Progenitor cell of endocrine pancreas (in vitro differentiated cells): ENCODE measurements at places on chromosomes 13 and 19.

- no peak for DNase-seq
These were observed 23.0 kb downstream of the LAIR2 start for GRCh38 chr19:54525636-54526035.

- DNase-seq: peak; percentile 49
These were observed at the start of gene AXL for GRCh38 chr19:41218615-41219507. Gene AXL (plus strand): TSS chr19:41219223. CDS start chr19:41219393, 170 bp downstream.

- DNase-seq: no peak
These were observed 823 bp downstream of the DOCK6 start for GRCh38 chr19:11261431-11261970.

- DNase-seq: no peak
These were observed at the start of gene LGI4 for GRCh38 chr19:35134601-35135242. Gene LGI4 (minus strand): TSS chr19:35135059. CDS start chr19:35134680, 379 bp downstream.

DNA sequence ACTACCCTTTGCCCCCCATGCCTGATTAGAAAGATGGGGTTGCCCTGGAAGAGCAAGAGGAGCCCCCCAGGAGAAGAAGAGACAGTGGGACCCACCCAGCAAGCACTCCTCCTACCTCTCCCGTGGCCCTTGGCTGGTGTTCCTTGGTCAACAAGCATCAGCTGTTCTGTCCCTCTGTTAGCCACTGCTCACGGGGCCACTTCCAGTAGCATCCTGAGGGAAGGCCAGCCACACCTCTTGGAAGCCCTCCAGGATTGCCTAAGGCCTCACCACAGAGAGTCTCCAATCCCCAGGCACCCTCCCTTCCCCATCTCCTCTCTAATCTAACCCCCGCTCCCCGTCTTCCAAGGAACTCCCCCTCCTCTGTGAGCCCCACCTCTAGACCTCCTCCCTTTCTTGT is 15.1 kb upstream of the DPP9 start:
- no peak for DNase-seq

GRCh38 chr13:111245576-111246384 is 74.7 kb upstream of the TEX29 start:
- no peak for DNase-seq

- DNase-seq: no peak
These were observed 23.8 kb upstream of the C13orf42 start for GRCh38 chr13:51134763-51135365.

DNA sequence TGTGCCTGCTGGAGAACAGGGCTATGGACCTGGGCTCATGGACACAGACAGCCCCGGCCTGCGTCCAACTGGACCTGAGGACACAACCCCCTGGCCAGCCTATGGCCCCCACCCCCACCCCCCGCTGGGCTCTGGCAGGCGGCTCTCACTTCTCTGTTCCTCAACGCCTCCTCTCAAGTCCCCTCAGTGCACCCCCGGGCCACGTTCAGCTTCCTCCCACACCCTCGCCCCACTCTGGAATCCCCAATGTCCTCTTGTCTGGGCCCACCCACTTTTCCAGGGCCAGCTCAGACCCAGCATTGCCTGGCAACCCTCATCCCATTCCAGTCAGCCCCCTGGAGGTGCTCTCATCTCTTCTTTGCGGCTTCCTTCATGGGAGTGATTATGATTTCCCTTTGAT is 130.2 kb upstream of the SPACA7 start:
- DNase-seq: no peak

- no peak for DNase-seq
These were observed 358.9 kb upstream of the NBEA start for GRCh38 chr13:34583181-34583580.

GRCh38 chr19:42191855-42192254 is 25.6 kb downstream of the DEDD2 start:
- no peak for DNase-seq

DNA sequence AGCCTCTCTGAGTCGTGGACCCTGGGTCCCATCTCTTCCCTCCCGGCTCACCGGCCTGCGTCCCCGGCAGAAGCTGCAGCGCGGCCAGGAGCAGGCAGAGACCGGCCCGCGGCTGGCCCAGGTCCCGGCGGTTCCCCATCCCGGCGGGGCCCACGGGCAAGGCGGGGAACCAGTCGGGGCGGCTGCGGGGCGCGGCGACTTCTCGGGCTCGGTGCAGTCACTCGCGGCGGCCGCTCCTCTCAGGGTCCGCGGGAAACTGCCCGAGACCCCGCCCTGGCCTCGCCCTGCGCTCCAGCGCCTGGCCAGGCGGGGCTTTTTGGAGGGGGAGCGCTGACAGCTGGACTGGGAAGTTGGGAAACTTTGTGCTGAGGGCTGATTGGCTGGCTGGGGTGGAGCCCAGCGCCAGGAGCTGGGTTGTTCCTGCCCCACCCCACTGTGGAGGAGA is at the start of gene COL5A3:
Gene COL5A3, minus strand, starts transcription at position 258 of the 445 bp plus-strand sequence. Its CDS starts 119 bp downstream, at position 139.
- DNase-seq: no peak

DNA sequence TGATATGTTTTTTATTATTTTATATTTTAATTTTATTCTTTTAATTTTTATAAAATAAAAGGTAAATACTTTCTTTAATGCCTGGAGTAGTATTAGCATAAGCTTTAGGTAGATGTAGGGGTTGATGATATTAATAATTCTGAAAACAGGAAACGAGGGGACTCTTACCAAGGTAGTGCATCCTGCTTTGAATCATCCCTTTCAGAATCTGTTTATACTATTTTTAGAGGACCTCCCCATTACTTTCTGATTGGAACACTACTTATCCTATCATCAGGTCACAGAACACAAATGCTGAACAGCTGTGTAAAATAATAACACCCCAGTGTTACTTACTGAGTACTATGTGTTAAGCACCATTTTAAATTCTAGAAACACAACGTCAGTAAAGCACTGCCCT is 27.3 kb downstream of the COG6 start:
- DNase-seq: no peak

DNA sequence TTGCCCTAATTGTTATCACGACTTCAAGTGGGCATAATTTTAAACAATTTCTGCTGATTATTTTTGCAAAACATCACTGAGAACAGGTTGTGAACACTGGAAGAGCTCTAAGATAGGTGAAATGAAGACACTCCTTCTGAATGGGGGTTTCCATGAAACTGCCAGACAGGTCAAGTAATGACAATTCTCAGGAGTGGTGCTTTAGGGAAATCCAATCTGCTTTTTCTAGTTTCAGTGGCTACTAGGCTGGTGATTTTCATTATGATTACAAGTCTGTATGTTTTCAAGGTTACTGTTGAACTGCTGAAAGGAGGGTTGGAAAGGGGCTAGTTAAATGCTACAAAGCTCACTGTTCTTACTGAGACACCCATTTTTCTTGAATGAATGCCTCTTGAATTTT is 1724.2 kb downstream of the PCDH9 start:
- DNase-seq: no peak

DNA sequence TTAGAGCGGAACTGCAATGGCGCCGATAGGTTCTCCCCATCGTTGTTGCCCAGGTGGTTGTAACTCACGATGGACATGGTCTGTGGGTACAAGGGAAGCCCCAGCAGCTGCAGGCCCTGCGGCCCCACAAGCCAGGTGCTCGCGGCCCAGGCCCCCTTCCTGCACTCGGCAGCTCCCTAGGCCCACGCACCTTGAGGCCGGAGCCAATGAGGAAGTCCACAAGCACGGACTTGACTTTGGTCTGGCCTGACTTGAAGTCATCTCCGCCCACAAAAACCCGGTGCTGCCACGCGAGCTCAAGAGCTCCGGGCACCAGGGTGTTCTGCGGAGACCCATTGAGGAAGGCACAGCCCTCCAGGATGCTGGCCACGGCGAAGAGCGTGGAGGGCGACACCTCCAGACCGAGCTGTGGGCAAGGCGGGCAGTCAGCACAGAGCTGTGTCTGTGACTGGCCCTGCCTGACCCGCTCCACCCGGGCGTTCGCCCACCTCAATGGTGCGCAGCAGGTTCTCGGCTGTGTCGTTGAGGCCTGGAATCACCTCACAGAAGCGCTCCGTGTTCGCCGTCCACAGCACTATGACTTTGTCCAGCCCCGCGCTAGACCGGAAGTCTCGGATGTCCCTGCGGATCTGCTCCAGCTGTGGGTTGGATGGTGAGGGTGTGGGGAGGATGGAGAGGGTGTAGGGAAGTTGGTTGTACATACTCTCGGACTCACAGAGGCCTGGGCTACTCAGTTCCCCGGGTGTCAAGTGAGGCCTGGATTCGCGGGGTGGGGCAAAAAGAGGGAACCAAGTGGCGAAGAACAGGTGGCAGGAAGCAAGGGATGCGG is 1.9 kb downstream of the ISYNA1 start:
- no peak for DNase-seq

- DNase-seq: no peak
These were observed 238.5 kb upstream of the STARD13 start for GRCh38 chr13:33524086-33524485.

DNA sequence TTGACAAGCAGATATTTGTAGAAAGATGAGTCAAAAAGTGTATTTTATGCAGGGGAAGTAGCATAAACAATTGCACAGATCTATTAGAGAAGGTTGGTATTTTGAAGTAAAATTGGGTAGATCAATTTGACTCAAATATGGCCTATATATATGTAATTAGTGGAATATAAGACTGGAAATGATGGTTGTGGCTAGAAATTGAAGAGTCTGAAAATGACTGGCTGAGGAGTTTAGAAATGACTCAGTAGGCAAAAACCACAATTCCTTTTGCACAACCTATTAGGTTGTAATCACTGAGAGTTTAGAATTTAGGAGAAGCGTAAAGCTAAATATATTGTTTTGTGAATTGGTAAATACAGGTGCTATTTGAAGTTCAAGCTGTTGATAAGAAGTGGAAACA is 622.6 kb upstream of the PCDH20 start:
- DNase-seq: no peak

- DNase-seq: no peak
These were observed 11.1 kb downstream of the LMO7 start for GRCh38 chr13:75647126-75647784.

DNA sequence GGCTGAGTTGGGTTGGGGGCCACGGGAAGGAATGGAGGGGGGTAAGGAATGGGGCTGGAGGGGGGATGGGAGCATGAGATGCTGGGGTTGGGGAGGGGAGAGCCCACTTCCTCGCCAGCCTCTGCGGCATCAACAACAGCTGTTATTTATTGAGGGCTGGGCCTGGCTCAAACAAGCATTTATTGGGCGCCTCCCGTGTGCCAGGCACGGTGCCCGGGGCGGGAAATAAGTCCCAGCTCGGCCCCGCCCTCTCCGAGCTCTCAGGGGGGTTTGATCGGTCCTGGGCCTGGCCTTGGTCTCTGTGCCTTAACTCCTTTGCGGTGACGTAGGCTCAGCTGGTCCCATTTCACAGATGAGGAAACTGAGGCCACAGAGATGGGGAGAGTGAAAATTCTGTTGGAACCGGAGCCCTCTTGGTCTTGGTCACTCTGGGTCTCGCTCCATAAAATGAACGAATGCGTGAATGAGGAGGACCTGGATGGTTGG is 919 bp upstream of the ADAMTS10 start:
- no peak for DNase-seq

- no peak for DNase-seq
These were observed 193.8 kb downstream of the KATNAL1 start for GRCh38 chr13:30113551-30113950.

DNA sequence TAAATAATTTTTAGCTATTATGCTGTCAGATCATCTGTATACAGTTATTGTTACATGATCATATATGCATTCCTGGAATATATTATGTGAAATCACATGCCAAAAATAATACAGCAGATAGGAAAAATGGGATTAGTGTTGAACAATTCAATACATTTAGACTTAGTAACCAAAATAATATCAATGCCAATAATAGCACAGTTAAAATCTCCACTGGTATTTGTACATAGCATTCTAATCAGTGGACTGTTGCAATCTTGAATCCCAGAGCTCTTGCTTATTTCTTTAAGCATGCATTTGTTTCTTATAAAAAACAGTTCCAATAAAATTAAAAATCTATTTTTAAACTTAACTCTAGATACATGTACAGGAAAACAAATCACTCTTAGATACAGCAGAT is 2772.2 kb downstream of the PCDH9 start:
- no peak for DNase-seq

DNA sequence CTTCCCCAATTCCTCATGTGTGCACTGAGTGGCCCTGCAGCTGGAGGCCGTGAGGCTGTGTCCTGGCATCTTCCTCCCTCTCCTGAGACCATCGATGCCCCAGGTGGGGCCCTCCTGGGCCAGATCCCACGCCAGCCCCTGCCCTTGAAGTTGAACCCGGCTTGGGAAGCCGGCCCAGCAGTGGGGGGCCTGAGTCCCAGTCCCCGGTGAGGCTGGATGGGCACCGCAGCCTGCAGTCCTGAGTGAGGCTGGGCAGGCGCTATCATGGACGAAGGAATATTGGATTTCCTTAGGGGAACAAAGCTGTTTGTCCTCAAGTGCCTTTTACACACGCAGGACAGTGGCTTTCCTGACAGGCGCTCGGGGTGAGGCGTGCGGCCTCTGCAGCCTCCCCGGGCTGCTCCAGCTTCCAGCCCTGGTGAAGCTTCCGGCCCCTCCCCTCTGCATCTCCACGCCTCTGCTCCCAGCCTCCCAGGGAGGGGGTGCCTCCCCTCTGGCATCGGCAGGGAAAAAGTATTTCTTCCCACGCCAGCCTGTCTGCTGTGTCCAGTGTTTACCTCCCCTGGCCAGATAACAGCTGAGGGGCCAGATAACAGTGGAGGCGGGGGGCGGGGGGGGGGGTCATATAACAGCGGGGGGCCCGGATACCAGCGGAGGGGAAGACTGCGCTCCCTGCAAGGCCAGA is 159.5 kb downstream of the KDM4B start:
- DNase-seq: peak; percentile 57

GRCh38 chr13:43939086-43939485 is 59.4 kb downstream of the LACC1 start:
- DNase-seq: no peak
